ENCODE measurements at places on chromosomes 7 and 10. TPM values are rescaled to one million over a fixed set of nuclear protein-coding genes. Genes with fewer than 3 reads are reported as not detected.

The TRIM8 gene
- total RNA-seq: 68.4 TPM

DNA sequence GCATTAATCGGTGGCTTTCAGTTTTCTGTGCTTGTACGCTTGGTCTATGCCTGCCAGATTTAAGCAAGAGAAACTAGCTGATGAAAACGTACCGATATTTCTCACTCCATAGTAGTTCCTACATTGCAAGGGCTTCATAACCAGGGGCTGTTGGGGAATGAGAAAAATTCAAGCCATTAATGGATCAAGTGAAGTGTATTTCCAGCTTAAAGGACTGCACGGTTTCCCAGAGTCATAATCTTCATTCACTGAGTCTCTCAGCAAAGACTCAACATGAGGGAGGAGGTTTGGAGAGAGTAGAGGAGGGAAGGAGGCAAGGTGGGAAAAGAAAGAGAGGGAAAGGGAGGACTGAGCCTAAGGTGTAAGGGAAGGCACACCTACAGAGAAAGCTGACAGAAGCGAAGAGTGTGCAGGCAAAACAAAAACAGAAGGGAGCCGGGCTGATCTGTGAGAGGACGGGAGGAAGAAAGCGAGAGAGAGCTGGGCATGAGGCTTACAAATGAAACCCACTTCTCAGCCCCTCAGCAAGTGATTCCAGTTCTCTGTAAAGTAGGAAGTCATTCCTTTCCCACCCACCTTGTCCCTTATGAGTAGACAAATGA lies 625 bp downstream of the GIMAP2 start:
- DNase-seq: no peak

DNA sequence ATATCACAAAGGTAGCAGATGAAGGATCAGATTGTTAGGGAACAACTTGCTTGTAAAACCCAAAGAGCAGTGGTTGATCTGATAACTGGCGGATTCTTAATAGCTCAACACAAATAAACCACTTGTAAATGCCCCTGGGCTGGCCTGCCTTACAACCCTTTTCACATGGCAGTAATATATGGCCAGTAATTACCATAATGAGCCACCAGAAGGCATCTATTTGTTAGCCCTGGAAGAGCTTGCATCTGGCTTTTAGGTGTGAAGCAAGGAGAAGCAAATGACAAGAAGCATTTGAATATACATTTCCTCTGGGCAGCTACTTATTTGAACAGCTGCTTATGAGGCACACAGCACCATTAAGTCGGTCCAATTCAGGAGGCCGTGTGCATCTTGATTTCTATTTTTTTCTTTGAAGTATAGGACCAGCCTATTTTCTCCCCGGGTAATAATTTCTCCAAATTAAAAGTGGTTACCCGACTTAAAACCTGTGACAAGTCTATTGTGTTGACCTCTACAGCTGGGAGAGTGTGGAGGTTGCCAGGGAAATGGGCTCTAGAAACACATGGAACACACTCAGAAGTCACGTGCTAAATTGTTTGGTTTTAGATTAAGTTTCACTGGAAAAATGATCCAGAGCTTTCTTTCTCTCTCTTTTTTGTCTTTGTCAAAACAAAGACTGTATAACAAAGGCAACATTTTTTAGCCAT lies 113.4 kb downstream of the SEM1 start:
- DNase-seq: no peak

DNA sequence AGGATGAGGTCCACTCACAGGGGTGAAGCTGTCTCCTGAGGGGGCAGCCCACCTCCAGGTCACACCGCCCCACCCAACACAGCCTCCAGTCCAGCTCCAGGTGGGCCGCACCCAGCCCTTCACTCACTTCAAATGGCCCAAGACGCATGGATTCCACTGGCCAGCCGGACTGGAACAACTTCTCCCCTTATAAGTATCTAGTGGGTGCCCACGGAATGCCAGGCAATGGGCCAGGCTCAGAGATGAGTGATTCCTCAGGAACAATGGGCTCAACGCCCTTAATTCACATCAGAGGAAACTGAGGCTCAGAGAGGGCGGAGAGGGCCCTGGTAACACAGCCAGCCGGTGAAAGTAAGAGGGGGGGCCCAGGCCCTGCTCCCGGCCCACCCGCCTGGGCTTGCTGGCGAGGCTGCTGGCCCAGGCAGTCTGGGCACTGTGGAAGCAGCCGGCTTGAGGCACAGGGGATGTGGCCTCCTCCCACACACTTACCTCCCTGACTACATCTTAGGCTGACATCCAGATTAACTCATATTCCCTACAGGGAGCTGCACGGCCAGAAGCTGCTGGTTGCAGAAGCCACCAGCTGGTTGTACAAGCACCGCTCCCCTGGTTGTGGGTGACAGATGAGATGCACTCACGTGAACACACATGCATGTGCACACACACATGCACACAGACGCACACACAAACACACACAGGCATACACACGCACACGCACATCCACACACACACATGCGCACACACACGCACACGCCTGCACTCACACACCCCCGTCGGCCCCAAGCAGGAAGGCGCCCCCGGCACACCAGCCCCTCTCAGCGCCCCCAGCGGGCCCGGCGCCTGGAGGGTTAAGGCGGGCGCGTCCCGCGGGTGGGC lies 1.0 kb upstream of the FAM20C start:
- DNase-seq: no peak

GRCh38 chr10:95382596-95382995 lies 91.8 kb upstream of the PDLIM1 start:
- DNase-seq: no peak

All from CD4-positive, alpha-beta memory T cell (primary cell).